ENCODE measurements at places on chromosomes 5 and 9. TPM values are rescaled to one million over a fixed set of nuclear protein-coding genes. Genes with fewer than 3 reads are reported as not detected.
A peak's percentile ranks its signal among the peaks of the same experiment; 100 is the strongest.

DNA sequence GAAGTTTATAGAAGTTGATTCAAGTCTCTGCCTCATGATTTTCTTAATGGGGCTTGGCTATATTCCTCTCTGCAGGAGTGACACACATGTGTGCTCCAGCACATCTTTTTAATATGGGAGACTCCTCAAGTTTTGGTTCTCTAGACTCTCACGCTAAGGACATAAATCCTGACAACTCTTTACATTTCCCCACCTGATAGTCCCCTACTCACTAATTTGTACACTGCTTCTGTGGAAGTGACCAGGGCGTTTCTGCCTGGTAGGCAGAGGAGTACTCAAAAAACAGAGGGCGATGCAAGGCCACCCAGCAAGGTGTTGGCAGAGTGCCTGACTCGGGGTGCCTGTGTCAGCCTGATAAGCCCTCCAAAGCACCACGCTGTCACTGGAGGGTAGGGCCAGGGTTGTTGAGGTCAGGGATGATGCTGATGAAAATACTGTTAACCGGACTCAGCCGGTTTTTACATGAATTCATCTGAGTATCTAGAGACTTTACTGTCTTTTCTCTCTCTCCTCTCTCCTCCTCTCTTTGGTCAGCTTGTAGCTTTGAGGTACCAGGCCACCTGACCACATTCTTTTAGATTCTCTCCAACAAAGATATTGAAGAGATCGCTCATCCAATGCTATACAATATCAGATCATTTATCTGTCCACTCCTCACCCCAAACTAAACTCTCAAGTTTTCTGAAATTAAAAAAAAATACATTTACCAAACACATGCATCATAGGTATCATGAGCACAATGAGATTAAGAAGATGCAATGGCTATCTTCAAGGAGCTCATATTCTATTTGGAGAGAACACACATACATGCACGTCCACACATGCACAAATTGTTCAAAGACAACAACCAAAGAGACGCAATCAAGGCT, 205.2 kb downstream of the PIK3R1 start:
- DNase-seq = no peak

- DNase-seq = no peak
Measured at GRCh38 chr9:76996700-76997099, 22.8 kb upstream of the FOXB2 start.

DNA sequence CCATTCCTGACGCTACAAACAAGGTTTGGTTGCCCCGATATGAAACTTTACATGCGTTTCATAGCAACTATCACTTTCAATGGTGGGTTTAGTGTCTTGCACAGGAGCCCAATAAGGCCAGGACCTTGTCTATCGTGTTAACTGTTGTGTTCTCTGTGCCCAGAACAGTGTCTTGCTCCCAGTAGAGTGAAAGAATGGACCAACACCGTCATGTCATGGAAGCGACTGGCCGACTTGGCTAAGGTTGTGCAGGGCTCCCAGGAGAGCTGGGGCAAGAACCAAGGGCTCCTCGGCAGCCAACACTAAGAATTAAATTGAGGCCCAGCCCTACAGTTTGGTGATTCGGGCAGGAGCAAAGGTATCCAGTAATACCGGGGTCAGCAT, 498 bp upstream of the ARHGEF37 start:
- no peak for DNase-seq

DNA sequence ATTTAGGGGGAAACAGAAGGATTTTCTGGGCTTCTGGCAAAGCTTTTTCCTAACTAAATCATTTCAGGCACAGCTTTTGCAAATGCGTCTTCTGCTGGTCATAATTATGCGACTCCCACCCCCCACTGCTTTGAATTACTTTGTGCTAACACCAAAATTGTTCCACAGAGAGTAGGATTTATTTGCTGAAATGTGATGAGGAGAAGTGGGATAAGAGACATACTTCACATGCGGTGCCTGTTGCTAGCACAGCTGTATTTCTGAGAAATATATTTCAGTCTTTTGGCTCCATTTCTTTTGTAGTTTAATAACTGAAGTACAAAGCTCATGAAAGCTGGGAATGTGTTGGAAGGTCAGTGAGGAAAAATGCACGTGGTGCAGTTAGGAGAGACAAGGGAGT, 83.2 kb upstream of the TAS2R1 start:
- DNase-seq = peak; percentile 81

DNA sequence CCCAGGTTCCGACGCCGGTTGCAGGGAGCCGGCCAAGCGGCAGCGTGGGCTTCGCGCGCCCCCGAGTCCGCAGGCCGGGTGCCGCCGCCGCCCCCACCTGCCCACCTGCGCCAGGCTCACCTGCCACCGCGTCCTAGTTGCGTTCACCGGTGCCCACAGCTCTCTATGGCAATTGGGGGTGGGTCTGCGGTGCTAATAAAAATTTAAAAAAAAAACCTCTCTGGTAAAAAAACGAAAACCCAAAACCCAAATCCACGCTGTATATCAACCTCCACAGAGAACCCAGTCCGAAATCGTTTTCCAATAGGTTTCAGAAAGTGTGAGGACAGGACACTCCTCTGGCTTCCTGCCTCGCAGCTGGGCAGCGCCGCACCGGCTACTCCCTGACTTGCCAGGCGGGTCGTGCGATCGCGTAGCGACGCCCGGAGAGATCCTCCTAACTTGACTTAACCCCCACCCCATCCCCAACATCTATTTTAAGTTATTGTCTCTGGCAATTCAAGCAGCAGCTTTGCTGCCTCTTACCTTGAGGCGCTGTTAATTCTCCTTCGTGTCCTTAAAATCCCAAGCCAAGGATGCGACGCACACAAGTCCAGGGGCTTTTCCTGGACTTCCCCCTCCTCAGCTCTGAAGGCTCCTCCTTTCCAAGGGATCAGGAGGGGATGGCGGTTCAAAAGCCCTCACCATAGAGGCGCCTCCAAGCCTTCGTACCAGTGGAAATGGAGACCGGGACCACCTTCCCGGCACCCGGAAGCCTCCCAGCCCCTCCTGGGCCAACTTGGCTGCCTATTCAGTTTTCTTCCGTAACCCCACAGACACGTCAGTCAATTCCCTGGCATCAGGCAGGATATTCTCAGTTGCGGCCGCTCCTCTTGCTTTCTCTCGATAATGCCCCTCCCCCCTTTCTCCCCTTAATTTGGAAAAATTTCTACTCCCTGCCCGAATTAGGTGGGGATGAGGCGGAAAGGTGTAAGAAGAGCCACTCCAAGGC, 1639.4 kb upstream of the C9orf72 start:
- DNase-seq = peak; percentile 9

DNA sequence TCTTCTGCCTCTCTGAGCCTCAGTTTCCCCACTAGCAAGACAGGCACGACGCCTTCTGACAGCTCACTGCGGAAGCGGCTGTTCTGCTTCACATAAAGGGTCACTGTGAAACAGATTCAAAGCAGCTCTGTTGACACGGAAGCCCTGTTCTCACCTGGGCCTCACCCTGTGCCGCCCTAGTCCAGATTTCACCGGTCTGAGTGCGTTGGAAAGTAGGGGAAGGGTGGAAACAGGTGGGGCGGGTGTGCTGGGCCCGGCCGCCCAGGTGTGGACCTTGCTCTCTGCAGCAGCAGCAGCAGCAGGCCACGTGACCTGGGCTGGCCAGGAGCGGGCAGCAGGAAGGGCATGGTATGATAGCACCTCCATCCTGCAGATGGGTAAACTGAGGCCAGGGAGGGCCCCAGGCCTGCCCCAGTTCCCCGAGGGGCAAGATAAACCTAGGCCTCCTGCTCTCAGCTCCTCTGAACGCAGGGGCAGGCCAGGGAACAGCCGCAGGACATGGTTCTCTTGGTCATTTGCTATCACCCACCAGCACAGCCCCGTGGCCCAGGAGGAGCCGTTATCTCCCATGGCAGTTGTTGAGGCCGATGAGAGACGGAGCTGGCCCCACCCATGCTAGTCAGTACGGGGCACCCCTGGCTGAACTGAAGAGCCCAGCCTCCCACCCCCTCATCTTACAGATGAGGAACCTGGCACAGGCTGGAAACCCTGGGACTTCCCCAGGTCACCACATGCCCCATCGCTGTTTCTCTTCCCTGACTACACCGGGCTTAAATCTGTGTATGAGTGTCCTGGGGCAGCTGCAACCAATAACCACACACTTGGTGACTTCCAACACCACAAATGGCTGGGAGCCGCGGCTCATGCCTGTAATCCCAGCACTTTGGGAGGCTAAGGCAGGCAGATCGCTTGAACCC, 12.1 kb downstream of the PTGES2 start:
- DNase-seq = no peak

- peak; percentile 2 for DNase-seq
Measured at GRCh38 chr9:123191260-123191659, 77.1 kb downstream of the STRBP start.

GRCh38 chr9:68750255-68750654, 45.2 kb downstream of the PIP5K1B start:
- DNase-seq = no peak

GRCh38 chr9:121870271-121870670, 218.8 kb downstream of the DAB2IP start:
- DNase-seq = no peak

- peak; percentile 75 for DNase-seq
Measured at GRCh38 chr5:178428341-178429155, 161.6 kb downstream of the COL23A1 start.

- peak; percentile 52 for DNase-seq
Measured at GRCh38 chr5:138274189-138274853, at the start of gene GFRA3. Gene GFRA3, minus strand, starts transcription at chr5:138274621. Its CDS starts 197 bp downstream, at chr5:138274424.

GRCh38 chr5:4720831-4721230, 419.3 kb upstream of the ADAMTS16 start:
- DNase-seq = no peak

- DNase-seq = peak; percentile 34
Measured at GRCh38 chr9:18678821-18679590, 205.1 kb downstream of the ADAMTSL1 start.

DNA sequence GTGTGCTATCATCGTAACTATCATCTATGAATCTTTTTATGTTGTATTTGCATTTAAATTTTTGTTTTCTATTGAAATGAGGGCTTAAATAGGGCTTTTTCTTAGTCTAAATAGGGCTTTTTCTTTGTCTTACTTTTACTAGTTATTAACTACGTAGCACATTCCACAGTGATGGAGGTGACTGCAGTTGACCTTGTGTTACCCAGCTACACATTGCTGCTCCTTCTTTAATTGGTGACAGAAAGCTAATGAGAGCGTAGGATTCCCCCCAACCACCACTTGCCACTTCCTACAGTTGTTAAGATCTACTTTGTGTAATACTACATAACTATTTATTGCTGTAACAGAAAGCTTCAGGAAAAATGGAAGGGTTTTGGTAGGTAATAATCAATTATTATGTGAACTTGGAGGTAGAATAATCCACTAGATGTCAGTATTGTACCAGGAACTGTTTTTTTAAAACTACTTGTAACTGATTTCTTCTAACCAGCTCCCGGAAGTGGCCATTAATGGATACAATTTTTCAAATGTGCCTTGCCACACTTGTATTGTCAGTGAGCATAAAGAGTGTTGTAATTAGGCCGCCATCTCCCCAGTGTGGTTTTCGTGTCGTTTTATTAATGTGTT, 18.0 kb downstream of the MTRR start:
- peak; percentile 16 for DNase-seq

DNA sequence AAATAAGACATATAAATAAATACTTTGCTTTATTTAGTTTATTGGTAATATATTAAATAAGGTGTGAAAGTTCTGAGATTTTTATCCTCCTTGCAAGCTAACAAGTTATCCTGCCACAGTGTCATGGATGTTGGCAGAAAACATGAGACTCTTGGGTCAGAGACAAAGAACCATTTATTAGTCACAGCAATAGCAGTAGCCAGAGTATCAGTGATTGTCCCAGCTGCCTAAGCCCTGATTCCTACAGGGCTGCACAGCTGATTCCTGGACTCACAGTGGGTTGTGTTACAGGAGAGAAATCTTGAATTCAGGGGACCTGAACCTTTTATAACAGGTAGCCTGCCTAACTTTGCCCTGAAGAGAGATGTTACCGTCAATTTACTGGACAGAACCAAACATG, 304.5 kb upstream of the ZNF608 start:
- DNase-seq = no peak

DNA sequence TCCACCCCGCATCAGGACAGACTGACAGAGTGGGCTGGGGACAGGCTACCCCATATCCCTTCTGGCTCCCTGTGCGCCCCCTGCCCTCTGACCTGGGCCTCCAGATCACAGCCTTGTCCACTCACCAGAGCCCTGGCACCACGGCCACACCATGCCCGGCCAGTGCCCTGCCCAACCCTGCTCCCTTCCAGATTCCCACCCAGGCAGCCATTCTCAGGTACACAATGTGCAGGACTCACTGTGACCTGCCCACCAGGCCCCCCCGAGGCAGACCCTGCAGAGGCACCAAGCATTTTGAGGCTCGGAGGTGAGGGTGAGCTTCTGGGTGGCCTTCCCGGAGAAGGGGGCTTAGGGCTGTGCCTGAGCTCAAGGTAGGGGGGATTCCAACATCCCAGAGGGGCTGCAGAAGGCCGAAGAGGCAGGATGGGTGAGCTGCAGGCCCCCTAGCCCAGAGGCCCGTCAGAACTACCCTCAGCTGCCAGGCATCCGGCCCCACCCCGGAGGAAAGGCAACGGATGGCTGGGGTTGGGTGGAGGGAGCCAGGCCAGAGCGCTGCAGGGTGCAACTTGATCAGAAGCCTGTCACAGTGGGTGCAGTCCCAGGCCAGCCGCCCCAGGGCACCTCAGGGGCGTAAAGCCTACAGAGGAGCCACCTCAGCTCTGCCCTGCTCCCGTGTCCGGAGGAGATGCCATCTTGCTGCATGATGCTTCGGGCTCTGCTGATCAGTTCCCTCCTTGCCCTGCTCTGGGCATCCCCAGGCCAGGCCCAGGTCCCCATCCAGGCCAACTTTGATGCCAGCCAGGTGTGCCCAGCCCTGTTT, at the start of gene LCNL1:
LCNL1 (plus strand) TSS at position 762 of the 820 bp plus-strand sequence. CDS start 594 bp downstream, outside the sequence.
- DNase-seq = no peak

DNA sequence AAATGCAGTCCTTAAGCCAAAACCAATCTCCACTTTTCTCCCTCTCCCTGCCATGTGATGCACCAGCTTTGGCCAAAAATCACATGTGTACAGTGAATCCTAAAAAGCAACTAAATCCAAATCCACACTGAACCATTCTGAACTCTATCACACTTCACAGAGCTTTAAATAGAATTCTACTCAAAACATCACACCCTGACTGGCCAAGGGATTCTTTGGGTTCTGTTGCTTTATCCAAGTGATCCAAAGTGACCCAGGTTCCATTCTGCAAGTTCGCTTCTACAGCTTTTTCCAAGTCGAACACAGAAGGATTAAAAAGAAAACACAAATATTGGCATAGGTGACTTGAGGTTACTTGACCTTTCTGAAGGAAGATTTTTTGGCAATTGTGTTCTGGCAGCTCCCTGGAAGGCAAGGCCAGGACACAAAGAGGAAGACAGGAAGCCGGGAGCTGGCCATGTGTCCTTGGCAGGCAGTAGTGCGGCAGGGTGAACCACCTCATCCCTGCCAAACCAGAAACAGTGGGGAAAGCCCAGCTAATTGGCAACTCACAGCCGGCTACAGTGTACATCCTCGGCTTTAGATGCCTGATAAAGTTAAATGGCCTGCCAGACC, 115.0 kb downstream of the NFIB start:
- peak; percentile 66 for DNase-seq

GRCh38 chr9:19385786-19386501, 5.9 kb upstream of the RPS6 start:
- DNase-seq = no peak

- no peak for DNase-seq
Measured at GRCh38 chr5:123088031-123088805, 823 bp upstream of the PRDM6 start.

- DNase-seq = no peak
Measured at GRCh38 chr5:63690546-63690945, 271.7 kb downstream of the HTR1A start.

Gene DENND1A
- polyA plus RNA-seq = 5.7 TPM

Gene NSG2
- 0.16 TPM for polyA plus RNA-seq

Gene FGF10
- polyA plus RNA-seq = 1.3 TPM

Gene HTR1A
- polyA plus RNA-seq = not detected

Gene CERCAM
- 10.7 TPM for polyA plus RNA-seq

Gene DDX4
- 0.03 TPM for polyA plus RNA-seq

Gene SPATA31A5
- polyA plus RNA-seq = not detected

Gene SLC6A3
- 0.30 TPM for polyA plus RNA-seq
